ENCODE measurements at places on chromosomes 1 and 21.

DNA sequence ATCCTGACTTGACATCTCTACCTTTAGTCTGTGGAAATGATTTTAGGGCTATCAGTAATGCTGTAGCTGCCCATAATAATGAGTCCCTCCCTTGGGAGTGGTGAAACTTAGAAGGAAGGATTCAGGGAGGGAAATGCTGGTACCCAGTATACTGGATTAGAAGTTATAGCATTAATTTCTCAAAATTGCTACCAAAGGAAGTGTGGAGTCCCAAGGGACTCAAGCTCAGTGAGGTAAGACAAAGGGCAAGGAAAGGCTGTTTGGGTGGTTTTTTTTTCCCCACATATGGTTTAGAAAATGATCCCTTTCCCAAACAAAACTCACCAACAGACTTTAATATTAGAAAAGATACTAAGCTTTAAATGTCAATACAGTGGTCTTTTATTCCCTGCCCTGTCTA lies 99.9 kb downstream of the CD247 start:
- no peak for DNase-seq

GRCh38 chr1:231139659-231140654 lies 21.9 kb upstream of the TRIM67 start:
- DNase-seq, result no peak

DNA sequence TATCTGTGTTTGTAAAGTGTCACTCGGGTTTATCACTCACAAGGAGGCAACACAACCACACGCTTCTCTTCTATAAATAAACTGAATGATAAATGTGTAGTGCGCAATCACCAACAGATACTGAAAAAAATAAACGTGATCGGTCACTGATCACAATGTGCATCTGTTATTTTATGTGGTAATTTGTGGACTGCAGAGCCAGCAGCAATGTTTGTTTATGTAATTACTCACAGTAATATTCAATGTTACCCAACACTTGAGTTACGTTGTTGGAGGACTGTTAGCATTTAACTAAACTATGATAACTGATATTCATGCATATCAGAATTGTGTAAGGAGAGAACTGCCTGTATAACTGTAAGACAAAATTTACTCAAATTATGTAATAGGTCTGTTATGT lies 129.6 kb downstream of the USH2A start:
- no peak for DNase-seq

GRCh38 chr1:43841321-43842174 lies 92.1 kb upstream of the ARTN start:
- DNase-seq, result no peak

GRCh38 chr1:159959451-159959850 lies 5.4 kb upstream of the SLAMF9 start:
- DNase-seq, result no peak

GRCh38 chr1:67580691-67581403 lies 104.2 kb upstream of the GADD45A start:
- DNase-seq, result no peak

GRCh38 chr1:240732390-240732789 lies 120.4 kb upstream of the GREM2 start:
- peak; percentile 79 for DNase-seq

DNA sequence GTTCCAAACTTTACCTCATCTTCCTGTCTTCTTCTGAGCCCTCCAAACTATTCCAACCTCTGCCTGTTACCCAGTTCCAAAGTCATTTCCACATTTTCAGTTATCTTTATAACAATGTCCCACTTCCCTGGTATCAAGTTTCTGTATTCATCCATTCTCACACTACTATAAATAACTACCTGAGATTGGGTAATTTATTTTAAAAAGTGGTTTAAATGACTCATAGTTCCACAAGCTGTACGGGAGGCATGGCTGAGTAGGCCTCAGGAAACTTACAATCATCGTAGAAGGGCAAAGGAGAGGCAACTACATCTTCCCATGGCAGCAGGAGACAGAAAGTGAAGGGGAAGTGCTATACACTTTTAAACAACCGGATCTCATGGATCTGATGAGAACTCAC lies 428.5 kb upstream of the RGS18 start:
- DNase-seq, result no peak

- no peak for DNase-seq
These were observed 166.3 kb downstream of the DUSP10 start for GRCh38 chr1:221575605-221576004.

- DNase-seq, result no peak
These were observed at the start of gene PADI6 for GRCh38 chr1:17371896-17372295. Gene PADI6, plus strand, starts transcription at chr1:17372196. Its CDS starts 50 bp downstream, at chr1:17372246.

All from NCI-H1694 (cell line).